Fibroblast of skin of abdomen (primary cell): ENCODE measurements at places on chromosomes 16 and 17.

DNA sequence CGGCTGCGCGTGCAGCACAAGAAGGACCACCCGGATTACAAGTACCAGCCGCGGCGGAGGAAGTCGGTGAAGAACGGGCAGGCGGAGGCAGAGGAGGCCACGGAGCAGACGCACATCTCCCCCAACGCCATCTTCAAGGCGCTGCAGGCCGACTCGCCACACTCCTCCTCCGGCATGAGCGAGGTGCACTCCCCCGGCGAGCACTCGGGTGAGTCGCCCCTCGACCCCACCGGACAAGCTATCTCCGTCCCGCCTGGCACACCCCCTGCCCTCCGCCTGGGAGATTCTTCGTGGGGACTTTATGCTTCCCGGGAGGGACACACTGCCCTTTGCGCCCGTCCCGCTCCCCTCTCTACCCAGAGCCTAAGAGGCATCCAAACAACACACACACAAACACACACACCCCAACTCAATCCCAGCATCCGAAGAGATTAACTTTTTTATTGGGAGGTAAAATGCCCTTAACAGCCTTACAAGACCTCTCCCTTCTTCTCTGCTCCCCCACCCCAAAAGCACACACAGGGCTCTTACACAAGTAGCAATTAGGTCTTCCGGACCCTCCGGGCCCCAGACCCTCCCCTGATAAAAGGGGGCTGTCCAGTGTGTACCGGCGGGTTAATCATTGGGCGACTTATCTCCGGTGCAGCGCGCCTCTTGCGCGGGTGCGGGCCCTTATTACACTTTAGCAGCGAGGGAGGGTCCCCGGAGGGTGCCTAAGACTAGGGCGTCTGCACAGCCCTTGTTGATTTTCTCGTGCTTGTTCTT, 2.1 kb downstream of the SOX9 start:
- DNase-seq = peak; percentile 66

DNA sequence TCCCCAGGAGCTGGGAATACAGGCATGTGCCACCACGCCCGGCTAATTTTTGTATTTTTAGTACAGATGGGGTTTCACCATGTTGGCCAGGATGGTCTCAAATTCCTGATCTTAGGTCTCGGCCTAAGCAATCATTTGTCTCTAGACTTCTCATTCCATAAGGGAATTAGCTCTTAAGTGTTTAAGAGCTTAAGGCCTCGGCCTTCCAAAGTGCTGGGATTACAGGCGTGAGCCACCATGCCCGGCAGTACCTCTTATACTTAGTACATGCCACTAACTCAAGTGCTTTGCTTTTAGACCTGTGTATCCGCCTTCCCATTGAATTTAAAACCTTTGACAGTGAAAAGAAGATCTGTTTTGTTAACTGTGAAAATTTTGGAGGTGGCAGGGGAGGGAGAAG, 16.6 kb upstream of the IL21R start:
- no peak for DNase-seq

GRCh38 chr16:23691483-23692189, 12.9 kb downstream of the PLK1 start:
- DNase-seq = no peak

- DNase-seq = no peak
Measured at GRCh38 chr17:284676-285355, 67.8 kb downstream of the RPH3AL start.

- DNase-seq = no peak
Measured at GRCh38 chr17:20954794-20955193, 88.0 kb downstream of the USP22 start.

DNA sequence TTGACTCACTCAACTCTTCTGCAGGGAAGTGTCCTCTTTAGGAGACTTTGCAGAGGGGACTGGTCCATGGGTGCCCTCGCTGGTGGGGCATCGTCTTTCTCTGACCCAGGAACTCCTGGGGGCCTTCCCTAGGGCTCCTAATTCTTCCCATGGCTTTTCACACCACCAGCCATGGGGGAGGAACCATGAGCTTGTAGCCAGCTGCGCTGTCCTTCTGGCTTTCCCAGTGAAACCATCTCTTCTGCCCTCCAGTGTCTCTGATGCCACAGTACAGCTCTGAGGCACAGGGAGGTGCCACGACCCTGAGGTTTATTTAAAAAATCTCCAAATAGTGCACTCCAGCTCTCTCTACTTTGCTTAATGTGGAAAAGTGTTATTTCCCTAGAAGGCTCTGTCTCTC, 78.6 kb downstream of the SDR42E1 start:
- DNase-seq = no peak

GRCh38 chr17:39629494-39629880, 2.7 kb downstream of the PPP1R1B start:
- DNase-seq = no peak

GRCh38 chr17:32960815-32961214, 30.8 kb upstream of the SPACA3 start:
- peak; percentile 30 for DNase-seq

DNA sequence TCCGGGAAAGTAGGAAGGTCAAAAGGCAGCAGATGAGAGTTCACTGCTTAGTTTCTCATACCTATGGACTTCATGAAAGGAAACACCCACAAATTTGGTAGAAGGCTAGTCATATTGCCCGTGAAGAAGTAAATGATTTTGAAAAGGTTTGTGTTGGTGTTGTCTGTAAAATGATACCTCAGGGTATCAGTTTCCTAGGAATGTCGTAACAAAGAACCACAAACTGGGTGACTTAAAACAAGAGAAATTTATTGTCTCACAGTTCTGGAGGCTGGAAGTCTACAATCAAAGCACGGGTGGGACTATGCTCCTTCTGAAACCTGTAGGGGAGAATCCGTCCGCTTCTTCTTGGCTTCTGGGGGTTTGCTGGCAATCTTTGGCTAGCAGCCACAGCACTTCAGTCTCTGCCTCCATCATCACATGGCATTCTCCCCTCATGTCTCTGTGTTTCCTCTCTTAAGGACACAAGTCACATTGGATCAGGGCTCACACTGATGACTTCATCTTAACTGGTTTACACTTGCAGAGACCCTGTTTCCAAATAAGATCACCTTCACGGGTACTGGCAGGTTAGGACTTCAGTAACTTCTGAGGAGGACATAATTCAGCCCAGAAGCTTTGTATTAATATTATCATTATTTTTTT, 2.0 kb upstream of the NAE1 start:
- no peak for DNase-seq

DNA sequence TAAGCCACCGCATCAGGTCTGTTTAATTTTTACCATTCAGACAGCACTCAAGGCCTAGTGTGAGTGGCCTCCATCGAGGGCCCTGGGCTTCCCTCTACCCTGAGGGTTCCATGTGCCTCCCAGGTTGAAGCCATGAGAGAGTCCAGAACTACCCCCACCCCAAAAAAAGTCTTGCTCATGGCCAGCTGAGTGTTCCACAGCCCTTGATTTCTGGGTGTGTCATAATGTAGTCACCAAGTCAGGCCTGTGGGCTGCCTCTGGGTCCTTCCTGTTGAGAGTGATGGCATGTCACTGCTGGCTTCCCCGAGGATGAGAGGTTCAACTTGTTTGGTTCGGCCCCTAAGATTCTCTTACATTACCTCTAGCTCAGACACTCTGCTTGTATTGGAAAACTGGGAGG, 100.6 kb downstream of the PITPNC1 start:
- DNase-seq = peak; percentile 39

DNA sequence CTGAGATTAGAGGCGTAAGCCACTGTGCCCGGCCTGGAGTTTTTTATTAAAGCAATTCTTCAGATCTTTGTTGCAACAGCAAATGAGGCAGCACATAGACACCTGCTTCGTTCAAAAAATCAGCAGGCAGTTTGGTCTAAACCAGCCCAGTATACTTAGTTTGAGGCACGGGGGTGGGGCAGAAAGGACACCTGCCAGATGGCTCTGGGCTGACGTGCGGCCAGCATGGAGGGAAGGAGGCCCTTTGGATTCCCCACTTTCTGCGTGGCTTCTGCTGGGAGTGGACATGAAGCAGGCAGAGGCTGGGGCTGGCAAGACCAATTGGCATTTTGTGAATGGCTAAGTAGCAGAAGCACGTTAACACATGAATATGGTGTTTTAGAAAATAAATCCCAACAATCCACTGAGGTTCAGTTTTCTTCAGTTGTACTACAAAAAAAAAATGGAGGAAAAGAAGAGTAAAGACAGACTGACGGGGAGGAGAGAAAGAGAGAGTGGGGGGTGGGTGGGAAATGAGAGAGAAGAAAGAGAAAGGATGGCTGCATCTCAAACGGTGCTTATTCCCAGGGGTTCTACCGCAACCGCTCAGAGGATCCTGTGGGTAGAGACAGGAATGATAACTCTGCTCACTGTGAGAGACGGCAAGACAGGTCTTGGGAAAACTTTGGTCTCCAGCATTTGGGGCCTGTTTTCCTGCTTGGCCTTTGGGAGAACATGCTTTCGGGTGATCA, 16.3 kb downstream of the C16orf46 start:
- DNase-seq = no peak

- DNase-seq = peak; percentile 98
Measured at GRCh38 chr17:8153957-8154607, 1.9 kb upstream of the PER1 start.

DNA sequence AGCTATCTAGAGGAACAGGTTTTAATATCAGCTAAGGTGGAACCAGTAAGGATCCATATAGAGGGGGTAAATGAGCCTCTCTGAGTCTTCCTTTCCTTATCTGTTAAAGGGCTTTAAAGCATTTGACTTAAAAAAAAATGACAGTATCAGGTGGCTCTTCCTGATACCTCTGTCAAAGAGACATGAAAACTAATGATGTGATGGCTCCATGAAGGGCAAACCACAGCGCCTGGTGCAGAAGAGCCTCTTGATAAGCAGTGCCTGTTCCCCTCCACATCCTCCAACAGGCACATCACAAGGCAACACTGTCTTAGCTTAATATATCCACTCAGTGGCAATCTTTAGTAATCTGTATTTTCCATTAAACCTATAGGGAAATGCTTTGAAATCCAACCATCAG, 68.9 kb downstream of the USP31 start:
- DNase-seq = no peak

GRCh38 chr17:68514831-68515635, 2.8 kb downstream of the PRKAR1A start:
- peak; percentile 57 for DNase-seq

DNA sequence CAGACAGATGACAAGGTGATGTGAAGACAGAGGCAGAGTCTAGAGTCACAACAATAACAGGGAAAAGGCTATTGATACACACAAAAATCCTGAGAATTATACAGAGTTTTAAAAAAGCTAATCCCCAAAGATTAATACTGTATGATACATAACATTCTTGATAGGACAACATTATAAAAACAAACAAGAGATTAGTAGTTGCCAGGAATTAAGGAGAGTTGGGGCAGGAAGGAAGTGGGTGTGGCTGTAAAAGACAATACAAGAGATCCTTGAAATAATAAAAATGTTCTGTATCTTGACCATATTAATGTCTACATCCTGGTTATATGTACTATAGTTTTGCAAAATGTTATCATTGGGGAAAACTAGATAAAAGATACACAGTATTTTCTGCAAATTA, 309.5 kb upstream of the PMFBP1 start:
- DNase-seq = no peak

DNA sequence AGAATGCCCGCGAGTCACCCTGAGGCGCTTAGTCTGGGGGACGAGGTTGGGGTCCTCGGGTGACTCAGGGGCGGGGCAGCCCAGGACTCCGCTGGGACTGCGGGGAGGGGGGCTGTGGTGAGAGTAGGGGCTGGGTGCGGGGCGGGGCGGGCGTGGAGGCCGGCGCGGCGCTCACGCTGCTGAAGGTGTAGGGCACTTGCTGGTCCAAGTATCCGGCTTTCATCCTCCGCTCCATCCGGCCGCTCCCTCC, 832 bp downstream of the ETV4 start:
- peak; percentile 9 for DNase-seq

GRCh38 chr16:49348408-49349176, 25.0 kb upstream of the C16orf78 start:
- no peak for DNase-seq

DNA sequence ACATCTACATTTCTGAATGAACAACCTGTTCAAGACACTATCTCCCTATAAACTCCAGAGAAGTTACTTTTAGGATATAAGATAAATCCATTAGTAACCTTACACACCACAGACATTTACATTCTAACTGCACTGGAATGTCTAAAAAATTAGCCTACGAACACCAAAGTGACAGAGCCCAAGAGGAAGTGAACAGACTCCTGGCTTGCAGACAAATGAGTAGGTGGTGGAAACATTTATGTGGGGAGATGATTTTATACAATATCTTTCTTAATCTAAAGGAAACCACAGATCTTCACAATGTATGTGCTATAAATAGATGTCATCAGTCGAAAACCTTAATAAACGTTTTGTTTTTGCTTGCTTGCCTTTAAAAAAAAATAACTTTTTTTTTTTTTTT, 18.8 kb downstream of the ZNF652 start:
- peak; percentile 87 for DNase-seq

DNA sequence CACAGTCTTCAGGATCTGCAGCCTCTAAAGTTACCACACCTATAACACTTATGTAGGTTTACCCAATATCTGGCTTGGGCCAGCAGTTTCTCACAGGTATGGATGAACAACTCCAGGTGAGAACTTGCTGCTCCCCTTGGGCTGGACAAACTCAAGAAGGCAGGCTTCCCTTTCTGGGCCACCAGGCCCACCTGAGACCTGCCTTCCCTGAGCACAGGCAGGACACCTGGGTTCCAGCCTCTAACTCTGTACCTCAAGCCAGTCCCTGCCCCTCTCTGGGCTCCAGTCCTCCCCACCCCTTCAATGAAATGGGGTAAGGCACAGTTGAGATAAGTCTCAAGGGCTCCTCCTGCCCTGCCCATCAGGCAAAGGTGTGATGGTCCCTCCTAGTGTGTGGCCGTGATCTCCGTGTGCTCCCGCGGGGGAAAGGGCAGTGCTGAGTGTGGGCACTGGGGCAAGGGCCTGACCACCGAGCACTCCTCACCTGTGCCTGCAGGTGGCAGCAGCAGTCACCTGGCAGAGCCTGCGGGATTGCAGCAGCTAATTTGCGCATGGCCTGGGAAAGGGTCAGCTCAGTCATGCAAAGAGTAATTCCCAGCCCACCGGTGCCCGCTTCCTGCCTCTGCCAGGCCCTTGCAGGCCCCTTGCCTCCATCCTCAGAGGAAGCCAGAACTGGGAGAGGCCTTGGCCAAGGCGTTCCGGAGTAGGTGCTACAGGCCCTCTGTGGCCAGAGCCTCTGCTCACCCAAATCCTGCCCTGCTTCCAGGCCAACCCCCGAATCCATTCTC, 28.2 kb upstream of the ADGRG1 start:
- peak; percentile 27 for DNase-seq

DNA sequence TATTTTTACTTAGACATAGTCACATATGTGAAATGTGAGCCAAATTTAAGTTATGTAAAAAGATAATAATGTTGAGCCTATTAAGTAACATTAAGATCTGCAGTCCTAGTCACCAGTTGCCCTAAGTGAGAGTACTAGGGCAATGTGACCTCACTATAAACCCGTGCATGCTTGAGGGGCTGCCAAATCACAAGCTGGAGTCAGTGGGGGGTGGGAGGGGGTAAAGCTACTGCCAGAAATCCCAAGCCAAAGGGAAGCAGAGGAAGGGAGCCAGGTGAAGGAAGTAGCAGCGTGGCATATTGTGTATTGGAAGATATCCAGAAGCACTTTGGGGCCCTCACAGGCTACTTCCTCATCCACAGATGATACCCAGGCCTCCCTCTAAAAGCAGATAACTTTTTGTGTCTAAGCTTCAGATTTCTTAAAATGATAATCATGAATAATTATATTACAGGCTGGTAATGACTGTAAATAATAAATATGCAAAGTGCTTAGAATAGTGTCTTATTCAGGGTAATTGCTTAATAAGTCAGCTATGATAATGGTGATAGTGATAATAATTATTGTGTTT, 134.1 kb downstream of the CA10 start:
- peak; percentile 55 for DNase-seq

GRCh38 chr16:1859650-1860049, 12.3 kb downstream of the MEIOB start:
- no peak for DNase-seq

- DNase-seq = peak; percentile 12
Measured at GRCh38 chr17:34584805-34585416, 5.5 kb downstream of the TMEM132E start.
